Muscle of arm (tissue), 14 donors: ENCODE measurements at places on chromosomes 1 and 21.

DNA sequence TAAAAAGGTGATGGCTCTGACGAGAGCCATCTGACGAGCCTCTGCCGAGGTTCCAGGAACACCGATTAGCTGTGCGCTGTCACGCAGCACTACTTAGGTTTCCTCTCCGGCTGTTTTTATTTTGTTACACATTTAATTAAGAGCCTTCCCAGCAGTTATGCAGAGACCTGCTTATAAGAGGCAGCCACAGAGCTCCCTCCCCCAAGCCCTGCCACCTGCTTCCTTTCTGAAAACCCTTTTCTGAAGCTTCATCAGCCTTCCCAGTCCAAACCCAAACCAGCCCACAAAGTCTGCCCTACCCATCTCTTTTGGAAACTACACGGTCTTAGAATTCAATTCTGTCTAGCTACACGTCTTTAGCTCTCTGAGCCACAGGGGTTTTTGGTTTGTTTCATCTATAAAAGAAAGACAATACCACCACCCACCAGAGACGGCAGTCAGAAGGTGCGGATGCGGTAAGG lies 49.1 kb downstream of the ERI3 start:
- DNase-seq: no peak

DNA sequence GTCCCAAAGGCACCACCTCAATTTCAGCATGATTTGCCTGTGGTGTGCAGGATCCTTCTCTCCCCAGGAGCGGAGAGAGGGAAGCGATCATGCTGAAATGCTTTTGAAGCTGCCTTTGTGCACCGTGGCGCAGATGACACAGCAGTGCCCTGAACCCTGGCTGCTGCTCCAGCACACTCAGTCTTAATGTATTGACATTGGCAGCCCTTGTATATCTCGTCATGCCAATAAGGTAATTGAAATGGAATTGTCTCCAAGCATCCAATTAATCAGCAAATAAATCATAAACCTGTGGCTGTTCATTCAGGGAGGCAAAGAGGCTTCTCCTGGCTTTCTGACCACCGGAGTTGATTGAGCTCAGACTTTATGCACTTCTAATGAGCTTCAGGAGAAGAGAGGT lies 139.8 kb downstream of the KAZN start:
- DNase-seq: no peak

DNA sequence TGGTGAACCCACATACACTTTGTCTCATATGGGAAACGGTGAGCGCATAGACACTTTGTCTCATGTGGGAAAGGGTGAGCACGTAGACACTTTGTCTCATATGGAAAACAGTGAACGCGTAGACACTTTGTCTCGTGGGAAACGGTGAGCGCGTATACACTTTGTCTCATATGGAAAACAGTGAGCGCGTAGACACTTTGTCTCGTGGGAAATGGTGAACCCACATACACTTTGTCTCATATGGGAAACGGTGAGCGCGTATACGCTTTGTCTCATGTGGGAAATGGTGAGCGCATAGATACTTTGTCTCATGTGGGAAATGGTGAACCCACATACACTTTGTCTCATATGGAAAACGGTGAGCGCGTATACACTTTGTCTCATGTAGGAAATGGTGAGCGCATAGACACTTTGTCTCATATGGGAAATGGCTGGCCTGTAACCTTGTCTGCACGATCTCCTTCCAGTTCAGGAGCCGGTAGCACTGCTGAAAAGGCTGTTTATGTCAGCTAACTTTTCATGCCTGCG lies 50.7 kb upstream of the TRAPPC10 start:
- DNase-seq: no peak

DNA sequence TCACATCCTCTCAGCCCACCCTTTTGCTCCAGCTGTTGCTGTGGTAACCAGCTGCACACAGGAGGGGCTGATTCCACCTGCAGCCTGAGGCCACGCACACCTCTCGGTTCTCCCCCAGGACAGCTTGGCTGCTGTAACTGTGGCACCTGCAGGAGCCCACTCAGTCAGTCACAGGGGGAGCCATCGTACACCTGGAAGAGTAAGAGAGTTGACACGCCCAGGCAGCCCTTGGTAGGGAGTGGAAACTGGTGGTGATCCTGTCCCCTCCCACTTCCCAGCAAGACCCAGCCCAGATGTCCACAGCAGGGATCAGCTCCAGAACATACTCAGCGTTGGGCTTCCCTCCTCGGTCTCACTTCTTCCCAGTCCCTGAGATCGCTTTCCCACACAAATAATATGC lies 32.2 kb upstream of the BACE2 start:
- no peak for DNase-seq

DNA sequence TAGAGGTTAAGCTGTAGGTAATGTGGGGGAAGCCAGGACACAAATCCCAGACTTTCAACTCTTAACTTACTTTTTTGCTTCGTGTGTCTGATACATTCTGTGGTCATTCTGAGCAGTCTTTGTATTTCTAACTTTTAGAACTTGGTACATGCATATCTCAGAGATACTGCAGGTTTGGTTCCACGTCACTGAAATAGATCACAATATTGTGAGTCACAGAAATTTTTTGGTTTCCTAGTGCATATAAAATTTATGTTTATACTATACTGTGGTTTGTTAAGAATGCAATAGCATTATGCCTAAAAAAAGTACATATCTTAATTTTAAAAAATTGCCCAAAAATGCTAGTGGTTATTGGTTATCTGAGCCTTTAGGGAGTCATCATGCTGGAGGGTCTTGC lies 3.2 kb downstream of the URB2 start:
- DNase-seq: no peak

DNA sequence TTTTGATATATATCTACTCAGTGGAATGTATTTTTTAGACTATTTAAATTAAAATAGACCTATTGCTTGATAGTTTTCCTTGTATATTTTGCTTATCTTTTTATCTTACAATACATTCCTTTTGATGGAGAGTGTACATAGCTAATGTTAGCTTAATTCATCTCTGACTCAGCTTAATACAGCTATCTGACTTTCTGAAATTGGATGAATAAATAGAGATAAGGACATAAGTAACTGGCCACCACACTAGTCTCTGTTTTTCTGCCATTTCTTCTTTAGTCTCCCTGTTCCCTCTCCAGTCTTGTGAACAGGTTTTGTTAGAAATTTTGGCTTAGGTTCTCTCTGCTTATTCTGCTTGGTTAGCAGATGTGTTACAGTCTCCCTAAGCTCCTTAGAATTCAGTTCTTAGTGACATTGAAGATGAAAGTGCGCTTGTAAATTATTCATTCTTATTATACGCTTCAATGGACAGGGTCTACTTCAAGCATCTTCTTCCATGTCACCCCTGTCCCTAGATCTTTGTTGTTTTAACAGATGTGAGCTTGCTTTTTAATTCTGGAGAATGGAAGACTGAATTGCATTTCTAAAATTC lies 59.6 kb downstream of the XPR1 start:
- DNase-seq: no peak

- DNase-seq: no peak
Measured at GRCh38 chr1:109468903-109469302, 2.6 kb downstream of the SYPL2 start.

- peak; percentile 12 for DNase-seq
Measured at GRCh38 chr1:174258148-174258550, 98.8 kb downstream of the RABGAP1L start.

- no peak for DNase-seq
Measured at GRCh38 chr1:168719306-168720111, 9.5 kb downstream of the DPT start.

DNA sequence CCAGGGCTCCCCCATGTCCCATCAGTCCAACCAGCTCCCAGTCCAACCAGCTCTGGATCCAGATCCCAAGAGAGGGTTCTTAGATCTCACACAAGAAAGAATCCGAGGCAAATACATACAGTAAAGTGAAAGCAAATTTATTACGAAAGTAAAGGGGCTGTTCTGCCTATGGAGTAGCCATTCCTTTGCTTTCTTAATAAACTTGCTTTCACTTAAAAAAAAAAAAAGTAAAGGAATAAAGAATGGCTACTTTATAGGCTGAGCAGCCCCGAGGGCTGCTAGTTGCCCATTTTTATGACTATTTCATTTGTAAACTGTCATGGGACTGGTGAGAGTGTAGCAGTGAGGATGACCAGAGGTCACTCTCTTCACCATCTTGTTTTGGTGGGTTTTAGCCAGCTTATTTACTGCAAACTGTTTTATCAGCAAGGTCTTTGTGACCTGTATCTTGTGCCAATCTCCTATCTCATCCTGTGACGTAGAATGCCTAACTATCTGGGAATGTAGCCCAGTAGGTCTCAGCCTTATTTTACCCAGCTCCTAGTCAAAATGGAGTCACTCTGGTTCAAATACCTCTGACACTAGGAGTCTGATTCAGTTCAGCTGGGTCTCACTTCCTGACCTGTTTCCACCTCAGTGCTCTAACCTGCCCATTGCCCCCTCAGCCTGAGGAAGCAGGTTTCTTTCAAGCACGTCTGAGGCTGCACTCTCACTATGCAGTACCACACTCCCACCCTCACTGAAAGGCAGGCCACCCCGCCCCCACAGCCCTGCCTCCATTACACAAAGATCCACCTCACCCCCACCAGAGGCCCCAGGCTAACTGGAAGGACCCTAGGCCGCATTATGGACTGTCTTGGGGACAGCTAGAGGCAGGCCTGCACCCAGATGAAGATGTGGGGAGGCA lies 26.5 kb upstream of the ATP2B4 start:
- no peak for DNase-seq

DNA sequence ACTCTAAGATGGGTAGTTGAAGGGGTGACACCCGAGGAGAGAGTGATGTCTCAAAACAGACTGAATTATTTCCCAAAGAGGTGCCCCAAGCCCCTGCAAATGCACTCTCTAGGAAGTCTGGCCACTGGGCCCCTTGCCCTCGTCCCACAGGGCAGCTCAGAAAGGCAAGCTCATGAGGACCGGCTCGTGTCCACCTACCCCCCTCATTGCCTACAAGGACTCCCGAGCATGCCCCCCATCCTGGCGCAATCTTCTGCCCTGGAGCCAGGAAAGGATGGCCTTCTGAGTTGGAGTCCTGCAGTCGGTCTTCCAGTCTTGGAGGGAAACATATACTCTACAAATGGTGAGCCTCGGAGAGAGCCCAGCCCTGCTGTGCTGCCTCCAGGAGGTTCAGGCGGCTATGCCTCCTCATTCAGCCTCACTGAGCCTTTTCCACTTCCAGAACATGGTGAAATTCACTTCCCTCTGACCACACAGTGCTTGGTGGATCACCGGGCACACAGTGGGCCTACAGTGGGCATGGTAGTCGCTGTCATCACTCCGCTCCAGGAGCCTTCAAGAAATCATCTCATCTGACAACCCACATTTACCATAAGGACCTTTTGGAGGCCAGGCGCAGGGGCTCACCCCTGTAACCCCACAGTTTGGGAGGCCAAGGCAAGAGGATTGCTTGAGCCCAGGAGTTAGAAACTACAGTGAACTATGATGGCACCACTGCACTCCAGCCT lies 5.8 kb upstream of the WNT3A start:
- DNase-seq: no peak

DNA sequence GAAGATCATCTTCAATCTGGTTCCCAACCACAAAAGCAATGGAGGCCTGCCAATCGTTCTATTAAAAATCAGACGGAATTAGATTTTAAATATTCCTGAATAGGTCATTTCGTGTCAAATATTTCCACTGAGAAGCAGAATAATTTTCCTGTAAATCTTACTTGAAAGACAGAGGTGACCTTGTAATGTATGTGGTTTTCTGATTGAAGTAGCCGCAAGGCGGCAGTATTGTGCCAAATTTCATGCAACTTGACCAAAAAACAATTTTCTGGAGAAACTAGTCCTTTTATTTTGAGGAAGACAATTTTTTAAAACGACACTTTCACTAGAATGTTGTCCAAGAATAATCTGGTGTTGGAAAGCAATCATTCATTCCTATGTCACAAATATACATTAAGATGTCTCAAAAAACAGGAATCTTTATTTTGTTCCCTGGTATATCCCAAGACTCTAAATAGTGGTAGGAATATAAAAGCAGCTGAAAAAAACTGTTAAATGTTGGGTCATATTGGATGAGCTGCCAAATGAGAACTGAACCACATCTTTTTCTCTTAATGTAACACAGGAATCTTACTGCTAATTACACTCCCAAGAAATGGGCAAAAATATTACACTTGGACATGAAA lies 33.6 kb downstream of the SPAG17 start:
- peak; percentile 87 for DNase-seq

GRCh38 chr1:12448746-12449177 lies 169.2 kb downstream of the DHRS3 start:
- no peak for DNase-seq

- no peak for DNase-seq
Measured at GRCh38 chr1:223878598-223879325, 33.0 kb upstream of the TP53BP2 start.

DNA sequence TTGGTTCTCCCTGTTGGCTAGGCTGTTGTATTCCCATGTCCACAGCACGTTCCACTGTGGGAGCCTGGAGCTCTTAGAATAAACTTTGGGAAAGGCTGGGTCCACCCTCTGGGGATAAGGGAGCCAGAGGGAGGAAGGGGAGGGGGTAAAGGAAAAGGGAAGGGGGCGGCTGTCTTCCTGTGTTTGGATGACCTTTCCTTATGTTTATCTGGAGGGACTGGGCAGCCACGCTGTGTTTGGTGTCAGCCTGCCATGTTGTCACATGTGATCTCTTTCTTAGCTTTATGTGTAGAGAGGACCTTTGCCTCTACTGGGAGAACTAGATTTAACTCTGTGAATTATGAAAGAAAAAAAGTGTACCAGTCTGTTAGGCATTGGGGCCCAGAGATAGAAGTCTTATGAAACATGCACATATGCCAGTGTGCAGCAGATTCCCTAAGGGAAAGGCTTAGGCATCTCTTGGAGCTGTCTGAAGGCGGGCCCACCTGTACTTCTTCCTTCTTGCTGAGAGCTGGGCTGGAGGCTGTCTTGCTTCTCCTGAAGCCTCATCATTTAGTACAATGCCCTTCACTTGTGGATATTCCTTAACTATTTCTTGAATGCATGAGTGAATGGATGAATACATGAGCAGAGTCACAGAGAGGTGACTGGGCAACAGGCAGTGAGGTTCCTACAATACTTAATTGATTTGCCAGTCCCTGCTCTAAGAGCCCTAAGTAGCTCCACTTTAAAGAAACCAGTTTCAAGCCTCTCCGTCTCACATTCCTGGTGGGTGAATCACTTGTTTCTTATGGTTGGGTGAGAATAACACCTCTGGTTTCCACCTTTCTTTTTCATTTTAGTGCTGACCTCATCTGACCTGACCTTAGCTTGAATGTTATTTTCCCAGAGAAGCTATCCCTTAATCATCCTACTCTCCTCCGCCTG lies 62.5 kb upstream of the ARHGAP29 start:
- no peak for DNase-seq

DNA sequence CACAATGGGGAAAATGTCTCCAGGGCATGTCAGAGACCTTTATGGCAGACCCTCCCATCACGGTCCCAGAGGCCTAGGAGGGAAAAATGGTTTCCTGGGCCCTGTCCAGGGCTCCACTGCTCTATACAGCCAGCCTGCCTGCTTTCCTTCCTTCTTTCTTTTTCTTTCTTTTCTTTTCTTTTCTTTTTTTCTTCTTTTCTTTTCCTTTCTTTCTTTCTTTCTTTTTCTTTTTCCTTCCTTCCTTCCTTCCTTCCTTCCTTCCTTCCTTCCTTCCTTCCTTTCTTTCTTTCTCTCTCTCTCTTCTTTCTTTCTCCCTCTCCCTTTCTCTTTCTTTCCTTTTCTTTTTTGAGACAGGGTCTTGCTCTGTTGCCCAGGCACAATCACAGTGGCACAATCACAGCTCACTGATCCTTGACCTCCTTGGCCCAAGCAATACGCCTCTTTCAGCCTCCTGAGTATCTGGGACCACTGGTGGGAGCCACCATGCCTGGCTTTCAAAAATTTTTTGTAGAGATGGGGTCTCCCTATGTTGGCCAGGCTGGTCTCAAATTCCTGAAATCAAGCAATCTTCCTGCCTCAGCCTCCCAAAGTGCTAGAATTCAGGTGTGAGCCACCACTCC lies 106.9 kb downstream of the BACH1 start:
- DNase-seq: no peak

- DNase-seq: peak; percentile 3
Measured at GRCh38 chr1:39297551-39297950, 93.1 kb downstream of the MACF1 start.
